ENCODE measurements at places on chromosomes 16 and 17.

- no peak for DNase-seq
Observed at GRCh38 chr17:62655656-62656055, 28.2 kb downstream of the MRC2 start.

- DNase-seq: no peak
Observed at GRCh38 chr17:42253578-42253977, 22.6 kb downstream of the STAT5B start.

GRCh38 chr17:52762147-52762793 lies 603.8 kb upstream of the CA10 start:
- no peak for DNase-seq

DNA sequence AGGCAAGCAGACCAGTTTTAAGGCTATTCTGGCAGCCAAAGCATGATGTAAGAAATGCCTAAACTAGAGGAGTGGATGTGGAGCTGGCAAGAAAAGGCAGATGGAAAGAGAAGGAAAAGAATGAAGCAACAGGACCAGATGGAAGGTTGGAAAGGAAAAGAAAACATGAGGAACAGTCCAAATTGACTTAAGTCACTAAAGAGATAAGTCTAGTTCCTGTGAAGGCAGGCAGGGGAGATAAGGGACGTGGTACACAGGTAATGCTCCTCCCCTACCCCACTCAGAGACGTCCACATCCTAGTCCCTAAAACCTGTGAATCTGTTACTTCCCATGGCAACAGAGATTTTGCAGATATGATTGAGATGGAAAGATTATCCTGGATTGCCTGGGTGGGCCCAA lies 43.5 kb downstream of the TEX2 start:
- DNase-seq: no peak

- DNase-seq: no peak
Observed at GRCh38 chr17:1111599-1112443, 68.0 kb downstream of the ABR start.

GRCh38 chr16:57379579-57379978 lies 7.3 kb downstream of the CX3CL1 start:
- no peak for DNase-seq

DNA sequence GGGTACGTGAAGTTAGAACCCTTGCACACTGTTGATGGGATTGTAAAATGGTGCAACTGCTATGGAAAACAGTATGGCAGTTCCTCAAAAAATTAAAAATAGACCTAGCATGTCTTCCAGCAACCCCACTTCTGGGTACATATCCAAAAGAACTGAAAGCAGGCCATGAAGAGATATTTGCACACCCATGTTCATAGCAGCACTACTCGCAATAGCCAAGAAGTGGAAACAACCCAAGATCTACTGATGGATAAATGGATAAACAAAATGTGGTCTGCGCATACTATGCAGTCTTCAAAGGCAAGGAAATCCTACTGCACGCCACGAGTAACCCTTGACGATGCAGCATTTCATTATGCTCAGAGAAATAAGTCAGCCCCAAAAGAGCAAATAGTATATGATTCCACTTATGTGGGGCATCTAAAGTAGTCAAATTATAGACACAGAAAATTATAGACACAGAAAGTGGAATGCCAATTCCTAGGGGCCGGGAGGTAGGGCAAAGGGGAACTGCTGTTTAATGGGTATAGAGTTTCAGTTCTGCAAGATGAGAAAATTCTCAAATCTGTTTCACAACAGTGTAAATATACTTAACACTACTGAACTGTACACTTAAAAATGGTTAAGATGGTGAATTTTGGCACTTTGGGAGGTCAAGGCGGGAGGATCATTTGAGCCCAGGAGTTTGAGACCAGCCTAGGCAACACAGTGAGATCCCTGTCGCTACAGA lies 17.2 kb downstream of the CORO7 start:
- DNase-seq: no peak

DNA sequence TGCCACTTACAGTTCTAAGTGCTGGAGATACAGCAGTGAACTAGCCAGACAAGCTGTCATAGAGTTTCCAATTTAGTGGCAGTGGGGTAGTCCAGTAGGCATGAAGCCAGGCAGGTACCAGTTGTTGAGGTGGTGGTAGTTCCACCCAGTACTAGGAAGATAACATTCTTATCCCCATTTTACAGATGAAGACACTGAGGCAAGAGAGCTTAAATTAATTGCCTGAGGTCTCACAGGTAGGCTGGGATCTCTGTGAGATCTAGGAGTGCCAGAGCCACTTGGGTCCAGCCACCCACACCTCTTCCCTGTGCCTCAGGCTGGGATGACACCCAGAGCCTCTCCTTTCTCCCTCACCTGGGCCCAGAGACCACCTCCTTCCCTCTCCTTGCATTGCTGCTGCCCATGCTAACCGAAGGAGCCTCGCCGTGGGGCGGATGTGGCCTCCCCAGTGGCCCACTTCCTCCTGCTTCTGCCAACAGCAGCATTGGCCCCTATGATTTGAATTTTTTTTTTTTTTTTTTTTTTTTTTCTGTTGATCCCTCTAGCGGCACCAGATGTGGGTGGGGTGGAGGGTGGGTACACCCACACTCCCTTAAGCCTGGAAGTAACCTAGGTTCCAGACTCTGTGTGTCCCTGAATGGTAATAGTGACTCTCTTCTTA lies 114.0 kb downstream of the PRKCB start:
- DNase-seq: no peak

DNA sequence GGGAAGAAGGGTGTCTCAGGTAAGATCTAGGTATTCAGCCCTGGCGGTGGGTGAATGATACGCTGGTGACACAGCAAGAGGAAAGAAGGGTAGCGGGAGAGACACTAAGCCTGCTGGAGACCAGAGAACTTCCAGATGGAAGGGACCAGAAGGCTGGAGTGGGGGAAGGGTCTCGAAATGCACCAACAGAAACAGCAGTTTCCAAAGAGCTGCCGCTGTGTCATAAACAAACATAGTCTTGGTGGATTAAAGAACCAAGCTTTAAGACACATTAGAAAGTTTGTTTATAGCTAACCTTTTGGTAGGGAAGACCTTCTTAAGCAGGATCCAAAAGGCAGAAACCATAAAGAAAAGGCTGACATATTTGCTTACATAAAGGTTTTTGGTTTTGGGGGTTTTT lies 20.9 kb downstream of the TRPV3 start:
- DNase-seq: no peak

DNA sequence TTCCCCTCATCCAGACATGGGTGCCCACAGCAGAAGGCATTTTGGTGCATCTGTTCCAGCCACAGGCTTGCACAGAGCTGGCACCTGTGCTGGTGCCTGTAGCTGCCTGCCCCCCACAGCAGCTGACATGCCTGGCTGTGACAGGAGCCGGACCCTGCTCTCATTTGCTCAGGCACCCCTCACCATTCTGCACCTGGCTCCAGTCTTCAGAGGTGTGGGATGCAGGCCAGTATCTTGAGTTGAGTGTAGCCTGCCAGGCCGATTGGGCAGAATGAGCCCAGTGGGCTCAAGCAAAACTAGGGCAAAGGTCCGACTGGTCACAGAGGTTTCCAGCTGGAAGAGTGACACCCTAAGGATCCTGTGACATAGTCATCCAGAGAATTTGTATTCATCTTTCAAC lies 887.7 kb downstream of the CDH11 start:
- DNase-seq: no peak

GRCh38 chr16:17414421-17414820 lies 56.3 kb downstream of the XYLT1 start:
- no peak for DNase-seq

- DNase-seq: no peak
Observed at GRCh38 chr17:57419940-57420550, 163.7 kb downstream of the MSI2 start.

DNA sequence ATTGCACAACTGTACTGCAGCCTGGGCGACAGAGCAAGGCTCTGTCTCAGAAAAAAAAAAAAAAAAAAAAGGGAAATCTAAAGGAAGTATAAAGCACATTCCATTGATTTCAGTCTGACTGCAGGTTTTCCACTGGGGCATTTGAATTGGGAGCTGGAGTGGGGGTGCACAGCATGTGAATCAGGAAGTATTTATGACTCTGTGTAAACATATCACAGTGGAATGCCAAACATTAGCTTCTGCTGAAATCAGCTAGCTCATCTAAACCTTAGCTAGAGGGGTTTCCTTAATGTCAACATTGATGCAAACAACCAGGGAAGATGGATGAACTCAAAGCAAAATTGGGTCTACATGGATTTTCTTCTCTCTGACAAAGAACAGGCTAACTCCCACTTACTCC lies 641.0 kb upstream of the EEF2KMT start:
- no peak for DNase-seq

DNA sequence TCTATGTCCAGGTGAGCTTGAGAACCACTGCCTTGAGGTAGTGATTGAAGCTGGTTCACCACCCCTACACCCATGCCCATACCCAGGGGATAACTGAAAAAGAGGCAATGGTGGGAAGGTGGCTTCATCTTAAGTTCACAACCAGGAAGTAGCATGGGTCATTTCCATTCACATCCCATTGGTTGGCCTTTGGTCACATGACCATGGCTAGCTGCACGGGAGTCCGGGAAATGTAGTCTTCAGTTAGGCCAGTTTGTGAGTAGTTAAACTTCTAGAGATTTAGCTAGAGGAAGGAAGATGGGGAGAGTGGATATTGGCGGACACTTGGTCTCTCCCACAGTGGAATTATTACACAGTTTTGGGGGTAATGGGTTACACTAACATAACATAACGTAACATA lies 92.9 kb downstream of the RGS9 start:
- DNase-seq: no peak

GRCh38 chr17:29718446-29719039 lies 95.8 kb upstream of the CORO6 start:
- DNase-seq: no peak

- DNase-seq: no peak
Observed at GRCh38 chr16:49505556-49505955, 132.0 kb downstream of the C16orf78 start.

DNA sequence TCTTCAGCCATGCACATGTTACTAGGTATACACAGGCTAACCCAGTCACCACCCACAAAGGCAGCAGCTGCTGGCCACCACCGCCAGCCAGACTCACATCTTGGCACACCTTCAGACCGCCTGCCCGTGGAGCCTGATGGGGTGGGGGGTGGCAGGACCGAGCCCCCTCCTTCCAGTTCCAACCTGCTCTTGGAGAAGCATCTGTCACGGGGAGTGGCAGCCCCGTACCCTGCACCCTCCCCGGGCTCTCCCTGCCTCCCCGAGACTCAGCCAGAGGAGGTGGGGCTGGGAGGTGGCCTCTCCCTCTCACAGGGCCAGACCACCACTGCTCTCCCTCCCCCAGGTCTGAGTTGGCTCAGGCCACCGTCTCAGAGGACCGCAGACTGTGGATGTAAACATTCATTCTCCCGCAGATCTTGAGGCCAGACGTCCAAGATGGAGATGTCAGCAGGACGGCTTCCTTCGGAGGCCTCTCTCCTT lies 11.3 kb upstream of the RBFOX3 start:
- no peak for DNase-seq

GRCh38 chr17:40241252-40241834 lies 22.2 kb downstream of the WIPF2 start:
- DNase-seq: no peak

- DNase-seq: no peak
Observed at GRCh38 chr16:57388359-57389086, 16.0 kb upstream of the CCL17 start.

Data from astrocyte of the cerebellum (primary cell).